SJCRH30 (cell line): ENCODE measurements at places on chromosomes 2 and 18. TPM values are rescaled to one million over a fixed set of nuclear protein-coding genes. Genes with fewer than 3 reads are reported as not detected.

The ALPI gene
- total RNA-seq, result not detected in 2 replicates

The CDCA7 gene
- total RNA-seq, result 68.7 and 76.9 TPM in 2 replicates

The CDKL4 gene
- 0.12 and 0.25 TPM in 2 replicates for total RNA-seq

The USP34 gene
- total RNA-seq, result 112 and 133 TPM in 2 replicates

The POTEJ gene
- 0.06 TPM in 1 of 2 replicates, not detected in the other for total RNA-seq

The PAIP2B gene
- total RNA-seq, result 2.8 and 3.1 TPM in 2 replicates

The CDK15 gene
- total RNA-seq, result 0.20 and 0.47 TPM in 2 replicates

The NOSTRIN gene
- total RNA-seq, result 0.28 and 0.40 TPM in 2 replicates

The DHRS9 gene
- not detected in 2 replicates for total RNA-seq

The ZNF516 gene
- 6.3 and 8.2 TPM in 2 replicates for total RNA-seq

The ZNF385B gene
- 0.84 and 2.1 TPM in 2 replicates for total RNA-seq

The DSC1 gene
- not detected in 2 replicates for total RNA-seq

The SOWAHC gene
- total RNA-seq, result 7.0 and 7.8 TPM in 2 replicates

The TUBA4B gene
- 0.08 TPM in 1 of 2 replicates, not detected in the other for total RNA-seq

The RNF125 gene
- total RNA-seq, result 0.18 and 0.41 TPM in 2 replicates

The CLIP4 gene
- total RNA-seq, result 17.6 and 19.6 TPM in 2 replicates

The CHRNA1 gene
- total RNA-seq, result 371 and 375 TPM in 2 replicates

The EDAR gene
- 0.08 TPM in 1 of 2 replicates, not detected in the other for total RNA-seq

The C1GALT1C1L gene
- 3.7 TPM in 2 replicates for total RNA-seq

The TRIM43 gene
- total RNA-seq, result not detected in 2 replicates

The CRYBA2 gene
- 0.15 TPM in 1 of 2 replicates, not detected in the other for total RNA-seq

The MYO1B gene
- 248 and 265 TPM in 2 replicates for total RNA-seq

The DSG4 gene
- total RNA-seq, result not detected in 2 replicates

The ITGA6 gene
- 52.3 and 57.8 TPM in 2 replicates for total RNA-seq

The SNRNP200 gene
- total RNA-seq, result 153 and 157 TPM in 2 replicates

The ANO7 gene
- total RNA-seq, result 2.3 and 3.2 TPM in 2 replicates

The CWC22 gene
- 39.4 and 44.5 TPM in 2 replicates for total RNA-seq

The SLC5A7 gene
- not detected in 2 replicates for total RNA-seq
